ENCODE measurements at places on chromosomes 1 and 21. TPM values are rescaled to one million over a fixed set of nuclear protein-coding genes. Genes with fewer than 3 reads are reported as not detected.

The GOLPH3L gene
- 4.7 TPM for polyA plus RNA-seq

The HFM1 gene
- polyA plus RNA-seq, result not detected

The RPE65 gene
- not detected for polyA plus RNA-seq

The NBPF4 gene
- not detected for polyA plus RNA-seq

GRCh38 chr1:30403726-30404125, 319.7 kb downstream of the MATN1 start:
- no peak for DNase-seq
- no peaks in the 10 kb centered on the region for H3K27me3 ChIP-seq
- no peak overlapping the region for H3K27ac ChIP-seq
- H3K36me3 ChIP-seq, result no peaks in the 10 kb centered on the region

All from CD14-positive monocyte (primary cell).